NCI-H1048 (cell line): ENCODE measurements at places on chromosomes 13 and 19.

DNA sequence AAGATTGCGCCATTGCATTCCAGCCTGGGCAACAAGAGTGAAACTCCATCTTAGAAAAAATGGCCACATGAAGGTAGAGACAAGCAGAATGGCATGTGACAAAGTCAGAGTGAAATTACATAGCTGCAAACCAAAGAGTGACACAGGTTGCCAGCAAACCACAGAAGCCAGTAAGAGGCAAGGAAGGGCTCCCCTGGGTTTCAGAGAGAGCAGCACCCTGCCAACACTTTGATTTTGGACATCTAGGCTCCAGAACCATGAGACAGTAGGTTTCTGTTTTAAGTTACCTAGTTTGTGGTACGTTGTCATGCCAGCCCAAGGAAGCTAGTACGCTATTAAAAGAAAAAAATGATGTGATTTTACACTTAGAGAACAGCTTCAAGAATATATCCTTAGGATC, 1.9 kb downstream of the NLRP4 start:
- DNase-seq, result no peak

DNA sequence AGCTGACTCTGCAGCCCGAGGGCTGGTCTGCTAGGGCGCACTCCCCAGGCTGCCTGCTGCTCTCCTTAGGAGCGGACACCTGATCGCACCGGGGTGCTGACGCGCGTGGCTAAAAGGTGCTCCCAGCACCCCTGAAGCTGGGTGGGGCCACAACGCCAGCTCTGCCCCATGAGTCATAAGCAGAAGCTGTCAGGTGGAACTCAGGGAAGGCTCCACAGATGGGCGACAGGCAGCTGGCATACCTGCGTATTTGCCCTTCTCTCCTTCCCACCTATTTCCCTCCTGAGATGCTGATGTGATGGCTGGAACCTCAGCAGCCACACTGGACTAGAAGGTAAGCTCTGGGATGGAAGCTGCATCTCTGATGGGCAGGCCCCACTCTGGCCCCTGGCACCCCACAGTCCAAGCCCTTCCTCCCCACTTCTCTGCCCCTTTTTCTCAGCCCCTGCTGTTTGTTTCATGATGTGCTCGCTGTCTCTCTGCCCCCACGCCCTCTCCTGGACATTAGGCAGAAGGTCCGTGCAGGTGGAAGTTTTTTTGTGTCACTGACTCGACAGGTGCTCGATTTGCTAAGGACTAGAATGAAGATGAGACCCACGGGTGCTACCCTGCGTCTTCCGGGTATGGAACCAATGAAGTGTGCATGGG, 30.3 kb upstream of the CACTIN start:
- no peak for DNase-seq

GRCh38 chr19:7678971-7679751, 1.5 kb upstream of the TRAPPC5 start:
- no peak for DNase-seq

DNA sequence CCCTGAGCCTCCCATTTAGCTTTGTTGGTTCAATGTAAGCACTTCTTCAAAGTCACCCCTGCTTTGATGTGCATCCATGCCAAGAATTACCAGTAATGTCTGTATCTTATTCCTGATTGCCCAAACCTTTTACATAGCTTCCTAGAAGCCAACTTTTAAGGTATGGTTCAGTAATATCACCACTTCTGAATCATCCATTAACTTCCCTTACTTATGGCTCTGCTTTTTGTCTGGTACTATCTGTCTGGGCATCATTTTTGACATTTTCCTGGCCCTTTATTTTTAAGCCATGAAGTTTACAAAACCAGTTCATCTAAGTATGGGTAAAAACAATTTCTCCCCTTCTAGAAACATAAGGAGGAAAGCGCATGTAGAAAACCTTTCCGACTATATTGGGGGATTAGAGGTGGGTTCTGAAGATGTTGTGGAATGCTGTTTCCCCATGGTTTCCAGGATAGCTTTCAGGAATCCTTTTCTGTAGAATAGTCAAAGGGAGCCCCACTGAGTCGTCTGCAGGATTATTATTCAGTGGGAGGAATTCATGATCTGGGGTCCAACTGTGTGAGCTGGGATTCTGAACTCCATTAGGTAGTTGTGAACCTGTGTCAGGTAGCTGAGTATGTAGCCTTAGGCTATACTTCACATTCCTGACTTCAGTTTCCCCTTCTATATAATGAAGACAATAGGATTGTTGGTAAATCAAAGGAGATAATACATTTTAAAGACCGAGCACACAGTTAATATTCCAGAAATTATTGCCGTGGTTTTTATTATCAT, 163.8 kb downstream of the SUCLA2 start:
- DNase-seq, result no peak

- DNase-seq, result no peak
Observed at GRCh38 chr19:10587022-10587838, at the start of gene AP1M2. Gene AP1M2 (minus strand): TSS chr19:10587312. CDS start chr19:10587231, 81 bp downstream.

DNA sequence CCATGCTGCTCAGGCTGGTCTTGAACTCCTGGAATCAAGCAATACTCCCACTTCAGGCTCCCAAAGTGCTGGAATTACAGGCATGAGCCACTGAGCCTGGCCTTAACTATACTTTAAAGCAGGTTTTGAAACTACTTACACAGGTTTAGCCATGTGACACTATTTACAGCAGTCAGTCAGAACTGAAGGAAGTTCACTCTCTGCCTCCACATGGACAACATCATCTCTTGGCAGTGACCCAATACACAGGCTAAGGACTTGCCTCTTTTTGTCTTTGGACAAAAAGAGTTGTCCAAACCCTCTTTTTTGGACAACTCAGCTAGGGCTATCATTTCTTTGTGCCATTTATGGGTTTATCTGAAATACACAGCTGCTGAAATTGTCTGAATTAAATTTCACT, 89.0 kb upstream of the CLDN10 start:
- no peak for DNase-seq

- no peak for DNase-seq
Observed at GRCh38 chr19:30690935-30691818, 319.0 kb downstream of the ZNF536 start.

DNA sequence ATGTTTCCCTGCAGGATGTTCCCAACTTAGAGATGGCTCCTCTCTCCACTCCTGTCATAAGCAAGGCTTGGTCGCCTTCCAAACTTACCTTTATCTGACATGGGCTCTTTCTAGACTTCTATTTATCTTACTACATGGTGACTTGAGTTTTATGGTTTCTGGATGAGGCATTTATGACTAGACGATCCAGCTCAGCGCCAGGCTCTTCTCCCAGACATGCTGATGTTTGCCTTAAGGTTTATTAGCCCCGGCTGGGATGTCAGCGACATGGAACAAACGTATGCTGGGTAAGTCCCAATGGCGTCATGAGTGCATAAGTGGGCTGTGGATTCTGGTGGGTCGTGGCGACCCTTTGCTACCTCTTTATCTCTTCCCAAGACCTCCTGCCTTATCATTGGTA, 39.8 kb upstream of the SLC15A1 start:
- DNase-seq, result no peak
